ENCODE measurements at places on chromosomes 4 and X. TPM values are rescaled to one million over a fixed set of nuclear protein-coding genes. Genes with fewer than 3 reads are reported as not detected.

Gene POU4F2
- not detected for total RNA-seq

Gene HNRNPH2
- 45.6 TPM for total RNA-seq

Gene PAGE2
- total RNA-seq, result not detected

Gene RBMX2
- 15.8 TPM for total RNA-seq

Gene FMR1NB
- not detected for total RNA-seq

Gene SYAP1
- 22.2 TPM for total RNA-seq

Gene CHIC2
- 75.0 TPM for total RNA-seq

Gene TDO2
- not detected for total RNA-seq

Gene SMARCA1
- total RNA-seq, result 56.6 TPM

Gene PCDH18
- total RNA-seq, result 31.0 TPM

Gene GRK4
- total RNA-seq, result 6.9 TPM

Gene WDR44
- 15.2 TPM for total RNA-seq

Gene TMPRSS11A
- not detected for total RNA-seq

Gene XAGE1A
- total RNA-seq, result not detected

Gene PAGE1
- total RNA-seq, result not detected

Gene GAGE1
- total RNA-seq, result not detected

Gene SSX2
- total RNA-seq, result not detected

Gene BEX5
- 2.6 TPM for total RNA-seq

Gene IL15
- 9.3 TPM for total RNA-seq

Gene GPR34
- total RNA-seq, result 28.0 TPM

Gene TRIM61
- total RNA-seq, result 0.95 TPM

Gene GPRIN3
- 5.7 TPM for total RNA-seq

Gene PABPC5
- total RNA-seq, result 1.8 TPM

Gene KLHL13
- total RNA-seq, result 1.4 TPM

Gene MAP7D2
- 0.14 TPM for total RNA-seq

Gene HCCS
- total RNA-seq, result 4.7 TPM

Gene FAM9B
- not detected for total RNA-seq

Gene MTMR1
- 26.5 TPM for total RNA-seq

Gene TEC
- total RNA-seq, result 12.8 TPM

Gene CENPVL2
- not detected for total RNA-seq

Gene PNMA6F
- not detected for total RNA-seq

Gene DEFB131A
- total RNA-seq, result not detected
